ENCODE measurements at places on chromosomes 7 and 10. TPM values are rescaled to one million over a fixed set of nuclear protein-coding genes. Genes with fewer than 3 reads are reported as not detected.

SPDYE16 gene
- 0.12 TPM for total RNA-seq

- DNase-seq: no peak
Observed at GRCh38 chr7:85972504-85973141, 671.1 kb upstream of the GRM3 start.

CCZ1B gene
- total RNA-seq: 68.6 TPM

DNA sequence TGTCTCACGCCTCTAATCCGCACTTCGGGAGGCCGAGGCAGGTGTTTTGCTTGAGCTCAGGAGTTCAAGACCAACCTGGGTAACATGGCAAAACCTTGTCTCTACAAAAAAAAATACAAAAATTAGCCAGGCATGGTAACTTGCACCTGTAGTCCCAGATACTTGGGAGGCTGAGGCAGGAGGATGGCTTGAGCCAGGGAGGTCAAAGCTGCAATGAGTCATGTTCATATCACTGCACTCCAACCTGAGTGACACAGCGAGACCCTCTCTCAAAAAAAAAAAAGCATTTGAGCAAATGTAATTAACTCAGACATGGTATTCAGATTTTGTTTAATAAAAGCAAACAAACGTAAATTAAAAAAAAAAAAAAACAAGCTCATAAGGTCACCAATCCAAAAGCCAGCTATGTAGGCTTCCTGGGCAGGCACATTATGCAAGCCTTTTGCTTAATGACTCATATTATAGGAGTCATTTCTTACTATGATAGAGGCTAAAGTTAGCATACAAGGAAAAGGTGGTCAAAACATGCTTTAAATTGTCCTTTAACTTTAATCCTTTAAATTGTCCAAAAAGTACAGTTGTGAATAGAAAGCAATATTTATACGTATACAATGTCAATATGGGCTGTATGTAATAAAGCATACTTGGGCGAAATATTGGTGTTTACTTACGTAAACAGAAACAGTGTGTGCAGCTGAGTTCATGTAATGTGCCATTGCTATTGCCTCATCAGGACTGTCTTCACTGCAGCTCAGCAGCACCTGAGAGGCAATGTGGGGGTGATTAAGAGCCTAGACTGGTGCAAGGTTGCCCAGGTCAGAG lies 13.0 kb downstream of the AKR1D1 start:
- DNase-seq: no peak

COL13A1 gene
- not detected for total RNA-seq

Data from activated naive CD4-positive, alpha-beta T cell treated with anti-CD3 and anti-CD28 coated beads for 36 hours (primary cell).